ENCODE measurements at places on chromosomes 6 and 20. TPM values are rescaled to one million over a fixed set of nuclear protein-coding genes. Genes with fewer than 3 reads are reported as not detected.

The STMND1 gene
- 0.34 TPM for total RNA-seq

The ASIP gene
- not detected for total RNA-seq

The SPTLC3 gene
- 28.5 TPM for total RNA-seq

The HAO1 gene
- total RNA-seq = not detected

The MAP7 gene
- 15.5 TPM for total RNA-seq

The C20orf202 gene
- total RNA-seq = 0.27 TPM

- DNase-seq = no peak
These were observed 1.5 kb upstream of the PRSS35 start for GRCh38 chr6:83510791-83511190.

- no peak for DNase-seq
These were observed 67.4 kb downstream of the SRC start for GRCh38 chr20:37413379-37413778.

GRCh38 chr20:25275813-25276532 is 28.1 kb downstream of the PYGB start:
- peak; percentile 16 for DNase-seq

DNA sequence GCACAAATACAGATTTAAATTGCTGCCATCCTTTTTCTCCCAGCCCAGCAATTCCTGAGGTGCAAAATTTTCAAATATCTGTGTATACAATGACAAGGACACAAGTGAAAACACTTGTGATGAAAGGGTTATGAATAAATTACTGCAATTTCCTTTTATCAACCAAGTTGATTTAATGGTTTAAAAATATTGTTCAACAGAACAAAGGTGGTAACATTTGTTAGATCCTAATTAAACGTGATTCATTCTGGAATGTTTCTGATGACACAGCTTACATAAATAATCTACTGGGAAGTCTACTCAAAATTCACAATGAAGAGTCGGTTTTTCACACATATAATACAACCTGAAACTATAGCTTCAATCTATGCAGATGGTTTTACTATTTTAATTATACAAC is 17.1 kb downstream of the B4GALT5 start:
- DNase-seq = no peak

DNA sequence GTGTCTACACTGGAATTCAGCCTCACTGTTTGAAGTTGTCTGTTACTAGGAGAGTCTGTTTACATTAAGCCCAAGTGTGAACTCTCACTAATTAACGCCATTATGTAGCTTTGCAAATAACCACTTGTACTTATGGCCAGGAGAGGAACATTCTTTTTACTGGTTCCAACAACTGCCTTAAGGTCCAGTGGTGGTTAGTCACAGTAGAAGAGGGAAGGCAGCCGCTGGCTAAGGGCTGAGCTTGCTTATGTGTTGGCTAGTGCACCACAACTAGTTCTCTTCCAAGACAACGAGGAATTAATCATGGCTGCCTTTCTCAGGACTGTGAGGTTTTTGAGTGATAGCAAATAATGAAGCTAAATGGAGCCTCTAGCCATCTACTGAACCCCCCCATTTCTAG is 14.9 kb upstream of the SLC22A23 start:
- no peak for DNase-seq

GRCh38 chr20:4161401-4162251 is 146.3 kb upstream of the RNF24 start:
- DNase-seq = no peak

DNA sequence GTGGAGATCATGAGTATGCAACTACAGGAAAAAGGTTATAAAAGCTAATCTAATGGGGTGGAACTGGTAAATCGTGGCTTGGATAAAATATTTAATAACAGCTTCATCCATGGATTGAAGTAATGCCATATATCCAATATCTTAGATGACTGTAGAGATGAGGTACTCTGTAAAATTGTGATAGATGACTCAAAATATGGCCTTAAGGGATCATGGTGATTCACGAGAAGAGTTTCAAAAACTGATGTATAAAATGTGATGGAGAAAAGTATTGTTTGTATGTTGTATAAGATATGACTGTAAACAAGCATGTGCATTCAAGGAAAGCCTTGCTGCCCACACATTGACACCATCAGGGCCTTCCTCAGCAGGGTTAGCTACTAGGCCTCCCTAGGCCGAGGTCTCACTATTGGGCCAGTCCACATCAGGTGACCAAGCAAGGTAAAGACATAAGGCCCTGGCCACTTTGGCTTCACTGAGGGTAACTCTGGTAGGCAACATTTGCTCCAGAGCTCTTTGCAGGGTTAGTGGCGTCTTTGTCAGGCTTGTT is 17.7 kb upstream of the CCN6 start:
- no peak for DNase-seq

DNA sequence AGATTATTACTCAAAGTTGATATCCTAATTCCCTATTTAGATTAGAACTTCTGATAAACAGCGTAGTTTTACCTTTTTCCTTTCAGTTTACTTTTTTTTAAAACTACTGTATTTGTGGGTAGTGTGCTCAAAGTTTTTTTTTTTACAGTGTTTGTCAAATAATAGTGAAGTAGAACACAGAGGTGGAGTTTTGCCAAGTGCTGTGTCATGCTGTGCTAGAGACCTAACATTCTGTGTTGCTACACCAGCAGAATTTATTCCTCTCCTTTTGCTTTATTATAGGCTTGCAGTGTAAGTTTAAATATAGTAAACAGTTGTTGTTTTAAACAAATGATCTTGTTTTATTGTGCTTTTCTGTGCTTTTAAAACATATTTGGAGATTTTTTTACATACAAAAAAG is 125.4 kb downstream of the HIVEP1 start:
- no peak for DNase-seq

DNA sequence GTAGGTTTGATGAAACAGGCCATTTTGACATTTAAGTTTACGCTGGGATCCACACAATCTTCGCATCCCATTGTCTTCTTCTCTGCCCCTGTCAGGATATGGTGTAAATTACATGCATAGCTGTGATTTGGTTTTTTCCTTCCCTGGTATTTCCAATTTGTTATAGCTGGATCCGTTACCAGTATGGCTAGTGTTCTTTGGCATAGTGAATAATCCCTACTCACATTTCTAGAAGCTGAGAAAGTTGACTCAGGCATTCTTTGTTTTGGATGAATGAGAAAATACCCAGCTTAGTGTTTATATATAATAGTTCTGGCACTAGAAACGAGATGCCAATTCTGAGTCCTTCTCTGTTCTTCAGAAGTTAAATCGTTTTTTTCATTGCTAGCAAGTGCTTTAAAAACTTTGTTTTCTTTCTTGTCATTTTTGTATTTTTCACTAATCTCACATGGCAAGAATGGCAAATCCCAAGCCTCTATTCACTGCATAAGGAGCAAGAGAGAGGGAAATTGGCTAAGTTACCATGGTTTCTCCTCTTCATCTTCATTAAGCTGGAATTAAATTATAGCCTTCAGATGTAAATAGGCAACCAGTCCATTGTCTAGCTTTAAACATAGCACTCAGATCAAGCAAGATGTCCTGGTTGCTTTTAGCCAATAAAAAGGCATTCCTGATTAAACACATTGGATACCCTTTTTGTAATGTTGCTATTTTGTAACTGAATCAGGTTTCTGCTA is 91.9 kb upstream of the LAMP5 start:
- DNase-seq = no peak

DNA sequence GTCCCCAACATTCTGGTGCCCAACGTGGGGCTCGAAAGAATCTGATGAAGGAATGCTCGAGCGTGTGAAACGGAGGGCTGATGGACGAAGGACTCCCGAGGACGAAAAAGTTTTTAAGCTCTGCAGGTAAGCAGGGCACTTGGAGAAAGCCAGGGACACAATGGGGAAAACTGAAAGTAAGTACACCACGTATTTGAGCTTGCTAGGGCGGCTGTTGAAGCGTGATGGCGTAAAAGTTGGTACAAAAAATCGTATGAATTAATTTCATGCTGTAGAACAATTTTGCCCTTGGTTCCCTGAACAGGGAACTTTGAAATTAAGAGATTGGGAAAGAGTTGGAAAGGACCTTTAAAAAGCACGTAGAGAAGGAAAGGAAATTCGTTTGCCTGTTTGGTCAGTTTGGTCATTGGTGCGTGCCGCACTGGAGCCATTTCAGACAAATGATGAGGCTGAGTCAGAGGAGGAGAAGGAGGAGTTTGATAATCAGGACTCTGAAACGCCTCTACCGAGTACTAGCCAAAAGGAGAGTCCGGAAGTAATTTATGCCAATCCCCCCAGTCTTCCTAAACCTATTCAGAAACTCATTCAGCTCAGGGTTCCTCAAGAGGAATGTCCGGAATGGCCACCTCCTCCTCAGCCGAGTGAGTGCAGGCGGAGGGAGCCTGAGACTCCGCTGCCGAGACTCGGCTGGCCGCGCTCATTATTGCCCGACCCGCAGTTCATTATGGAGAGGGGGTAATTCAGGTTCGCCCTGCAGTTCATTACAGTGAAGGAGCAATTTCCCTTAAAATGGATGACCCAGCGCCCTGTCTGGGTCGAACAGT is 59.2 kb upstream of the PRSS16 start:
- DNase-seq = no peak
